ENCODE measurements at places on chromosomes 5 and 9. TPM values are rescaled to one million over a fixed set of nuclear protein-coding genes. Genes with fewer than 3 reads are reported as not detected.

SPINK1 gene
- total RNA-seq = 2.0 TPM

PDLIM4 gene
- total RNA-seq = 7.6 TPM

ZBED3 gene
- 7.8 TPM for total RNA-seq

SPATA31E1 gene
- total RNA-seq = 0.09 TPM

MARCHF3 gene
- 17.7 TPM for total RNA-seq

TOR2A gene
- 13.2 TPM for total RNA-seq

TXNDC8 gene
- total RNA-seq = not detected

GRCh38 chr5:113204525-113205161, 228.0 kb downstream of the DCP2 start:
- no peak for DNase-seq

GRCh38 chr5:174529925-174530681, 194.3 kb upstream of the MSX2 start:
- no peak for DNase-seq

DNA sequence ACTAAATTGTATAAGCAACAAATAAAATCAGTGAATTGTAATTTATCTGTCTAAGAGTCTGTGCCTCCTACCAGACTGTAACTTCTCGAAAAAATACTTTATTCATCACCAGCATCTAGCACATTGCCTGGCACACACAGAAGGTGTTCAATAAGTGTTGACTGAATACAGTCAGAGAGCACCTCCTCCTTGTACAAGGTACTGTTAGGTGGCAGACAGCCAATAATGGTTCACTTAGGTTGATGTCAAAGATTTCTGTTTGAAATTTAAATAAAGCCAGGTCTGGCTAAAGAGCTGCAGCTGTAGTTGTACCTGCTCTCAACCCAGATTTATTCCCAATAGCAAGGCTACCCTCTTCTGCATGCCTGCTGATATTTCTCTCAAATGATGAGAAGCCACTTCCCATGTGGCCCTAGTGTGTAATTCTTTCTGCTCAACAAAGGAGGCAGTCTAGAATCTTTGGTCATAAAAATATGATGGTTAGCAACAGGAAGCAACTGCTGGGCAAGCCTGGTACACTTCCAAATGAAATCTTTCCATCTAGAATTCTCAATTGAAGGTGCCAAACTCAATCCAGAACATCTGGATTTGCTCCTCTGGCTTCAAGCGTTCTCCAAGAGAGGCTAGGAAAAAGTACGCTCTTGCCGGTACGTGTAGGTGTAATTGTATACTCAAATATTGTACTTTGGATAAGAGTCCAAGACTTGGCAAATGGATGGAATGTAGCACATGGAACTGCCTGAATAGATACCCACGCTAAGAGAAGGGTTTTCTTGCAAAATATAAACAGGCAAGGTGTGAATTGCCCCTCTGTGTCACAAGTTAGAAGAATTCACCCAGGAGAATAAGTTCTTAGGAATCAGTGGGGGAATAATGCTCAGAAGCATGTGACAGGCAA, 95.6 kb downstream of the NR6A1 start:
- DNase-seq = no peak

- DNase-seq = peak; percentile 34
Observed at GRCh38 chr5:61200582-61201155, 38.4 kb upstream of the SMIM15 start.

DNA sequence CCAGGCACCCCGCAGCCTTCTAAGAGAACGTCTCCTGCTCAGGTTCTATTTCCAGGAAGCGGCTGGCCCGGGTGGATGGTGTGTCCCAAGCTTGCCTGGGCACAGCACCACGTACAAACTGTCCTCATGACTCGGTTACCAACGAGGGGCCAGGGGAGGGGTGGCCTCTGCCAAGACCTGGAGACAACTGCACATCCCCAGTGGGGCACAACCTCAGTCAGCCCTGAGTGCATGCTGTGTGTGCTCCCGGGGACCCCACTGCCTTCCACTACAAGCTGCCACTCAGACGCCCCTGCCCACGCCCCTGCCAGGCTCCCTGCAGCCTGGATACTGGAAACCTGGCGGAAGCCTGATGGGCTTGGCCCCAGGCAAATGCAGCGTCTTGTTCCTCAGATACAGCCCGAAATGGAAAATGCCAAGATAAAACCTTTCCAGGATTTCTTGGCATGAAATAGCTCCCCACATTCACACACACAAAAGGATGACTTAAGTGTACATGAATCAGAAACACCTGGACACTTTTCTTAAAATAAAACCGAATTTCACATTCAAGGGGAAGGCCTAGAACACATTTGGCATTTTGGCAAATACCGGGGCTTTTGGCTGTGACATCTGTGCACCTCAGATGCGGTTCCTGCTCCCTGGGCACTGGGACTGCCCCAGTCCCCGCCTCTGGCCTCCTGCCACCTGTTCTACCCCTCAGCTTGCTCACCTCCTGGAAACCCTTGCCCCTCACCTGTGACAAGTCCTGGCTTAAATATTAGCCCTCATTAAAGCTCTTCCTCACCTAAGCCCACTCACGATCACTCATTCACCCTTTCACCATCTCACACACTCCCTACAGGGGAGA, 62.5 kb downstream of the COL23A1 start:
- no peak for DNase-seq

DNA sequence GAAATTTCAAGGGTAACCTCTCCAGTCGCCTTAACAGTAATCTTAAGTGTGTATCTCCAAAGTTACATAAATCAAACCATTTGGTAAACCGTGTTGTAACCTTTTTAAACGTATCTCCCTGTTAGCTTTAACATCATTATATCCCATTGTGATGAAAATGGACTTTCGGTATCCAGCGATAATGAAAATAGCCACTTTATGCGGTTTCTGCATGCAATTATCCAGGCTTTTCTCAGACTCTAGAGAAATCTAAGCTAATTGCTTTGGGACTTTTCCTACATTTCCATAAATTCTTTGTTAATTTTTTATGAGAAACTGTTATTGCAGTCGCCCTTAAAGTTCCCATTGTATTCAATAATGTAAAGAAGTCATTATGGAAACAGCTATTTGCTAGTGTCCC, 170.7 kb downstream of the ZNF608 start:
- no peak for DNase-seq

DNA sequence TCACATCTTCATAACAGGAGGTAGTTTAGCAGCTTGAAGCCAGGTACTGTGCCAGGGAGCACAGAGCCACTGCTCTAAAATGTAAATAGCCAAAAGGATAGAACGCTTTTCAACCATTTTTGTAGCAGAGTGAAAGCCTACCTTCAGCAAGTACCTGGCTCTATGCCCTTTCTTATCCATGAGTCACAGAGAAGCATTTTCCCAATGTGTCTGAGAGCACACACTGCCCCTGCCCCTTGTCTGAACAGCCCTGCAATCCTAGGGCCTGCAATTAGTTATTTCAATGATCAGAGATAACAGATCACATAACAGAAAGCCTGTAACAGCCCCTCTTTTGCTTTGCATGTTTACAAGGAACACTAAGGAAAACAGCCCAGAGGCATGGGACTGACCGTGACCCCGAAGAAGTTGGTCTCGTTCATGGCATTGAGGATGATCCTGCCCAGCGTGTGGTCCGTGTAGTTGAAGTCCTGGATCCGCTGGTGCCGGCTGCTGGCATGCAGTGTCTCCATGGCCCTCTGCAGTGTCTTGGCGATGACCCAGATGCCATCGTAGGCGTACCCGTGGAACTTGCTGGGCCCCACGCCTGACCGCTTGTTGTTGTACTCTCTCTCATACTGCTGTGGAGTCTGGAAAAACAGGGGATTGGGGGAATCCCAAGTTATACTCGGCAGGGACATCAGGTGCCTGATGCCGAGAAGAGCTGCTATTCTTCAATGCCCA, 198.3 kb upstream of the TBC1D2 start:
- DNase-seq = no peak

GRCh38 chr5:79756076-79756475, 66.4 kb downstream of the CMYA5 start:
- DNase-seq = no peak

GRCh38 chr9:110933350-110934001, 104.8 kb downstream of the LPAR1 start:
- DNase-seq = no peak

DNA sequence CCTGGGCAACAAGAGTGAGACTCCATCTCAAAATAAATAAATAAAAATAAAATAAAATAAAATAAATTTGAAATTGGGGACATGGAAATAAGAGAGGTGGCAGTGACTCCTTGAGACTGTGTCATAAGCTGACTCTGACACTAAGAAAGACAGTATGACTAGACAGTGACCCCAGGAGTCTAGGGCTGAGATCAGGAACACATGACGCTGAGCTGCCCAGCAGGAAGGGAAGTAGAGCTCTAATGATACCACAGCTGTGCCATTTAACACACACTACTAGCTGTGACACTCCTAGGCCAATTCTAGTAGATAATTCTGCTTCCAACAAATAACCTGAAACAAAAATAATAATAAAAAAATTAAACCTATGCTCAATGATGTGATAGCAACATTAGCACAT, 293.0 kb downstream of the SEC61B start:
- no peak for DNase-seq

DNA sequence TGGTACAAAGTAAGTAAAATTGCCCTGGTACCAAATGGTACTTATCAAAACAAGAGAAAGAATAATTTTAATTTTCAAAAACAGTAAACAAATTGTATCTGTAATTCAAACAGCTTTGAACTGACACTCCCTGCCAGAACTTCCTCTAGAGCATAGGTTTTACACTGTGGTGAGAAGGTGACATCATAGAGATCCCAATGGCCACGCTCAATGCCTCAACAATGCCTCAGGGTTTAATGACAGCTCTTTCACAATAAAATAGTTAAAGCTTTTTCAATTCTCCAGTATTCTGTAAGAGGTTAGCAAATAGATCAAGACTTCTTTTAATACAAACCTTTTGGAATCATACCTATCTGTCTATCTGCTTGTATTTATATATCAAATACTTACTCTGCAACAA, 437.1 kb downstream of the PRR16 start:
- DNase-seq = no peak

GRCh38 chr5:85671223-85671970, 946.3 kb upstream of the COX7C start:
- DNase-seq = no peak

- DNase-seq = no peak
Observed at GRCh38 chr5:168042284-168043068, 249.0 kb upstream of the WWC1 start.

DNA sequence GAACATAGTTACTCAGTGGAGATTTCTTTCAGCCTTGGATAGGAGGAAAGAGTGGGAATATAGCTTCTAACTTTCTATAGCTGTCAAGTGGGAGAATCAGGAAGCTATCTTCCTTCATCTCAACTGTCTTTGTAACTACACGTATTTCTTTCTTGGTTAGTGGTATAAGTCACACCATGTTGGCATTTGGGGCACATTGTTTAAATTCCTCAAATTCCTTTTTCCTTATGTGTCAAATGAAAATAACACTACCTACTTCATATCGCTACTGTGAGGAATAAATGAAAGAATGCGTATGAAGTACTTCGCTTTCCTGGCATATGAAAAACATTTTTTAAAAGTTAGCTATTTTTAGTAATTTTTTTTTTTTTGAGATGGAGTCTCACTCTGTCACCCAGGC, 1082.5 kb upstream of the WWC1 start:
- no peak for DNase-seq

DNA sequence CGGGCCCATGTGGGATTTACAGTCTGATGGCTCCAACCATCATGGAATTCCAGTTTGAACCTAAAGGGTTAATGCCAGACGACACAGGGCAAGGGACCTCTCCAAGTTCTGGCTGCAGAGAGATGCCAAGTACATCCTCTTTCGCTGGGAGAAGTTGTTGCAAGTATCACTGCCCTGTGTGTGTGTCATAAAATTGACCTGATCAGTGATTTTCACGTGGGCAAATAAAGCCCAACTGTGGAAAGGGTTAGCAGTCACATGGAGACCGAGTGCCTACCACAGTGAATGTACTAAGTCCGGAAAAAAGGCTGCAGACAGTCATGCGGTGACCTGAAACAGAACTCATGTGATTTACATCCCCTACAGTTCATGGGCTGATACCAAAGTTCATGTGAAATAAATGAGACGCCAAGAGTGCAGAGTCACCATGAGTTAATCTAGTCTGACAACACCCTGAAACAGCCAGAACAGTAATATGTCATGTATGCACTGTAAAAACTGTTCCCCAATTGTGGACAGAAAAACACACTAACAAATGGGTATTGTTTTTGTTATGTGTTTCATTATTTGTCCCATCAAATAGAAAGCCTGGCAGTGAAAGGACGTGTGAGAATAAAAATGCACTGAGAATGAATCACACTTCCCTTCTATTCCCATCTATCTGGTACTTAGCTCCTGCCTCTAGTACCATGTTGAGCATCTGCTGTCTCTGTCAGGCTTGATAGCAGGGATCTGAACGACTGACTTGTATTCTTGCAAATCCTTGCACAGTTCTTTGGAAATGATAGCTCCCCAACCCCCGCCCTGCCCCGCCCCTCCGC, 115.7 kb downstream of the SUSD1 start:
- no peak for DNase-seq

GRCh38 chr5:157745041-157745456, 1.5 kb downstream of the LSM11 start:
- DNase-seq = no peak

GRCh38 chr9:2241461-2241835, 226.3 kb downstream of the SMARCA2 start:
- DNase-seq = peak; percentile 92

GRCh38 chr9:93080406-93080805, 15.6 kb upstream of the CARD19 start:
- no peak for DNase-seq

- no peak for DNase-seq
Observed at GRCh38 chr5:168422431-168422830, 63.8 kb upstream of the RARS1 start.

Data from H9 (cell line).